ENCODE measurements at places on chromosomes 3 and 15.

DNA sequence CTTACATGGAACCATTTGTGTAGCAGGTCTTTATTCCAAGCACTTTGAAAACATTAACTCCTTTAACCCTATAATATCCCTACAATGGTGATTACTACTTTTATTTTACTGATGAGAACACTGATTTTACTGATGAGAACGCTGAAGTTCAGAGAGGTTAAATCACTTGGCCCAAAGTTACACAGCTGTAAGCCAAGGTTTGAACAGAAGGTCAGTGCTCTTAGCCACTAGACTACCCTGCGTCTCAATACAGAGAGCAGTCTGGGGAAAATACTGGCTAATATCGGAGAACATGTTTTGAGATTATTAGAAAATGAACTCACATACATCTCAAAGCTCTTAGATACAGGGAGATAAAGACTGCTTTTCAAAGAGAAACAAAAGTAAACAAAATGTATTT is 827.2 kb downstream of the FHIT start:
- DNase-seq = no peak

DNA sequence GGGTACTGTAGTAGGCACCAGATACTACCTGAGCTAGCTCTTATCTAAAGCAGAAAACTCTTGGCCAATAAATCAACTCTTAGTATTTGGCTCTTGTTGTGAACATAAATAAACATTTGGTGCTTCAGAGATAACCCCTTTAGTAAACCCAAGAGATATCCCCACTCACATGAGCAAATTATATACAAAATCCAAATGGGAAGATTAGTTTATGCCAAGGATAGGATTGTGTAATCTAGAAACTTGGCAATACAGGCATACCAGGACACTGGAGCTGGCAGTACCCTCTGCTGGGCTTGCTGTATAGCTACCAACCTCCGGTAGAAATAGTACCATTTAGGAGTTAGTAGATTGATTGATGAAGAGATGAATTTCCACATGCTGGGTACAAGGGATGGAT is 127.0 kb downstream of the LIPC start:
- no peak for DNase-seq

DNA sequence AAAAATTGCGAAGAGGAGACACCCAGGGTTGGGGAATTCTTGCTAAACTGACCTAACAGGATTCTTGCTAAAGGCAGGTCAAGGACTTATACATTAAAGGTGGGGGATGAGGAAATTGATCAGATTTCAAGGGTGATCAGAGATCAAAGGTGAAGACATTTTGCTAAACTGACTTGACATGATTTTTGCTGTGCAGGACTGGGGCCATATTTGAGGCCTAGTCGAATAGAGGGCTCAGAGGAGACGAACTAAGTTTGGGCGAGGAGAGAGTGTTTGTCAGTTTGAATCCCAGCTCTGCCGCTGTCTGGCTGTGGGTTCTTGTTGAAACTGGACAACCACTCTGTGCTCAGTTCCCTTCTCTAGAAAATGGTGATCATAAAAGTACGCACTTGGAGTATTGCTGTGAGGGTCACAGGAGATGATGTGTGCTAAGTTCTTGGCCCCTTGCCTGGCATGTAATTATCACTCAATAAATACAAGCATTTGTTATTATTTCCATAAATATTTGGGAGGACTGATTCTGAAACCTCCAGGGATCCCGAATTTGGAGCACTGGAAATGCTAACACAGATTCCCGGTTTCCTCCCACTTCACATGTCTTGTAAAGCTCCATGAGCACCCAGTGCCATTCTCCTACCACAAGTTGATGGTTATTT is 364.8 kb upstream of the PROK2 start:
- no peak for DNase-seq

- DNase-seq = no peak
Observed at GRCh38 chr3:116007000-116007399, 383.7 kb downstream of the GAP43 start.

DNA sequence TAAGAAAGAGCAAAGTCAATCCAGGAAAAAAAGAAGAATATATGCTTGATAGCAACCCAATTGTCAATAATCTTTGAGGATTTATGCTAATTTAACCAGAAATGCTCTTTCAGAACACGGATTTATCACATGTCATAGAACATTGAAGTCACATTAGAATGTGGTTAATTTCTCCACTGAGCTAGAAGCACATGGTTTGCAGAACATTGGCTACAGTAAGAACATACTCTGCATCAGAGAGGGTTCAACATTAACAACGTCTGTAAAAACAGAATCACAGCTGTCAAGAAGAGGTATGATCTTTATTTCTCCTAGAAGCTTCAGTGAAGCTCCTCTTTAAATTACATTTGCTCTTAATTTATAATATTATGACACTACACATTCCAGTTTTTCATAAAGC is 619.7 kb upstream of the AGTR1 start:
- no peak for DNase-seq

DNA sequence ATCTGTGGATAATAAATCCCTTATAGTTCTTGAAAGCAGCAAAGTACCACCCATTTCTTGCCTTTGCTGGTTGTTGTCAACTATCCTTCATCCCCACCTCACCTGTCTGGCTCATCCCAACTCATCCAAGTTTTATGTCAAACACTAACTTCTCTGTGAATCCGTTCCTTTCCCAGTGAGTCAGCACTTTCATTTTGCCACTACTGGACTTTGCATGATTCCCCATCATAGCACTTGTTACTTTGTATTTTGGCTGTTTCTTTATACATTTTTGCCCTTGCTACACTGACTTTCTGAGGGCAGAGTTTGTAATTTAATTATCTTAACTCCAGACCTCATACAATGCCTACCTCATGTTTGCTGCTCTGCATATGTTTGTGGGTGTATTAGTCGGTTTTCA is 90.8 kb upstream of the RORA start:
- no peak for DNase-seq

DNA sequence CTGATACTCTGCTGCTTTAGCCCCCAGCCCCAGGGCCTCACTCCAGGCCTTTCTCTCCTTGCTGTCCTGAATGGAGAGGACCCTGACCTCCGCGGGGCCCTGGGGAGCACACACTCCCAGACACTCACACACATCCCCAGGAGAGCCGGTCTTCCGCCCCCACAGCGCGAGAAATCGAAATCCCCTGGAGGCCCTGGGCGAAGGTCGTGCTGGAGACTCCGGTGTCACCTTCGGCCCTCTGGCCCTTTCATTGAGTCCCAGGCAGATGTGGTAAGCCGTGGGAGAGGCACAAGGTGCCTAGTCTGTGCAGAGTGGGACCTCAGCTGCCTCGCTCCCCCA is 848 bp upstream of the GOLGA8B start:
- no peak for DNase-seq

Measured in hematopoietic multipotent progenitor cell treated with erythropoietin and hydrocortisone succinate and interleukin-3 and kit ligand, for 17 days (in vitro differentiated cells).